ENCODE measurements at places on chromosomes 4 and X. TPM values are rescaled to one million over a fixed set of nuclear protein-coding genes. Genes with fewer than 3 reads are reported as not detected.

The DUSP9 gene
- not detected for polyA plus RNA-seq

The GLRA2 gene
- polyA plus RNA-seq, result not detected

The TEX13B gene
- not detected for polyA plus RNA-seq

The RBMX2 gene
- 22.3 TPM for polyA plus RNA-seq

The MAGEB4 gene
- polyA plus RNA-seq, result not detected

The TKTL2 gene
- polyA plus RNA-seq, result not detected

The PRPS2 gene
- polyA plus RNA-seq, result 15.0 TPM

The TMEM164 gene
- 8.9 TPM for polyA plus RNA-seq

The USP26 gene
- polyA plus RNA-seq, result not detected

The VCX3A gene
- not detected for polyA plus RNA-seq

All from aorta (tissue), 5 donors.